ENCODE measurements at places on chromosomes 11 and 22.

DNA sequence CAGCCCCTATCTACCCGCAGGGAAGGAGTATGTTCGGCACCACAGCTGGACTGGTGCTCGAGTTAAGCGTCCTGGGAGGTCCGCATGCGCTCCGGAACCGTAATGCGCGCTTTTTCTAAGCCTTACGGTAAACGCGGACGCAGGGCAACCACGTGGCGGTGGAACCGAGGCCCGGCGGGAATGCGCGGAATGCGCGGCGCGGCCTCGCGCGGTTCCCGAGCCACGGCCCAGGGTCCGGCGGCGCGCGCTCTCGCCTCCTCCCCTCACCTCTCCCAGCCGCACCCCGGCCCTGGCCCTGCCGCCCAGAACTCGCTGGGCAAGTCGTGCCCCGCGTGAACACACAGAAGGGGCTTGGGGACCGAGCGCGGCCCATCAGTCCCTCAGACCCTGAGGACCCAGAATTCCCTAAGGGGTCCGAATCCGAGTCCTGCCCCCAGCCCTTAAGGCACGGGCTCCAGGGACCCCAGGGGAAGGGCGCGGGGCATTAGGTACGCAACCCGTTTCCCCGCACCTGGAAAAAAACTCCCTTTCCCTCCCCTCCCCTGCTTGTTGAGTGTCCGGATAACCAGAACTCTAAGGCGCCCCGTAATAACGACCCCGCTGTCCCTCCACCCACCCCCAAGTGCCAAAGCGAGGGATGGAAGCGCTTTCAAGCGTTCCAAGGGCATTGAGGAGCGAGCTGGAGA lies 4.3 kb upstream of the CCND1 start:
- DNase-seq = peak; percentile 87

- DNase-seq = no peak
Measured at GRCh38 chr11:66973956-66974580, 1.0 kb upstream of the C11orf86 start.

GRCh38 chr22:27347951-27348350 lies 453.6 kb downstream of the MN1 start:
- DNase-seq = no peak

DNA sequence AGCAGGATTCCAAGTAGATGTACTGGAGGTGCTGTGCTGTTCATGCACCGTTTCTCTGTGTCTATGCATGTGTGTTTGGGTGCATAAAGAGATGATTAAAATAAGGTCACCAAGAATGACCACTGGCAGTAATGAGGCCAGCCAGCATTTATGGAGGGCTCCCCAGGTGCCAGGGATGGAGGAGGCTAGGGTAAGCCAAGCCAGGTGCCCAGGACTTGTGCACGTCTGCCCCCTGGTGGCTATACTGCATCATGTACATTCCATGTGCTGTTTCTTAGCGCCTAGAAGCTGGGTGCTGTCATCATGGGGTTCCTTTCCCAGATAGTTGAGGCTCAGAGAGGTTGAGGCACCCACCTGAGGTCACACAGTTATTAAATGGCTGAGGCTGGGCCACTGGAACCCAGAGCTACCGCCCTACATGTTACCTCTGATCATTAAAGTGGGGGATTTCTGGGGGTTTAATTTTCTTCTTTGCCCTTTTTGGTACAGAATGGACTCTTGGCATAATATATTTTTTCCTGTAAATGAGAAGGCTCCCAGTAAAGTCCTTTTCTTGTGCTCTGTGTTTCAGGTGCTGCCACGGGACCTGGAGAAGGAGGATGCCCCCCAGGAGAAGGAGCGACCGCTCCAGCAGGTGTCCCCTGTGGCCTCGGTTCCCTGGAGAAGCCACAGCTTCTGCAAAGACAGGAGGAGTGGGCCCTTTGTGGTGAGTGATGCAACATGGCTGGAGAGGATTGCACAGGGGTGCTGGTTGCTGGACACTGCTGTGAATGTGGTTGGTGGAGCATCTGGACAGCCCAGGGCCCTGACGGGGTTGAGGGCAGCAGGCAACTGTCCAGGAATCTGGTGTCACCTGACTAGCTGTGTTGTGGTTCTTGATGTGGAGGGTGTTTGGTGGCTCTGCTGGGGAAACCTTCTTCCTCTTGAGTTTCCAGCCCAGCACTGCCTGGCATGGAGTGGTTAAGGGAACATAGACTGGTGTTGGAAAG lies 96.4 kb downstream of the KIAA1671 start:
- peak; percentile 2 for DNase-seq

- DNase-seq = peak; percentile 35
Measured at GRCh38 chr22:20080776-20081654, 974 bp downstream of the DGCR8 start.

DNA sequence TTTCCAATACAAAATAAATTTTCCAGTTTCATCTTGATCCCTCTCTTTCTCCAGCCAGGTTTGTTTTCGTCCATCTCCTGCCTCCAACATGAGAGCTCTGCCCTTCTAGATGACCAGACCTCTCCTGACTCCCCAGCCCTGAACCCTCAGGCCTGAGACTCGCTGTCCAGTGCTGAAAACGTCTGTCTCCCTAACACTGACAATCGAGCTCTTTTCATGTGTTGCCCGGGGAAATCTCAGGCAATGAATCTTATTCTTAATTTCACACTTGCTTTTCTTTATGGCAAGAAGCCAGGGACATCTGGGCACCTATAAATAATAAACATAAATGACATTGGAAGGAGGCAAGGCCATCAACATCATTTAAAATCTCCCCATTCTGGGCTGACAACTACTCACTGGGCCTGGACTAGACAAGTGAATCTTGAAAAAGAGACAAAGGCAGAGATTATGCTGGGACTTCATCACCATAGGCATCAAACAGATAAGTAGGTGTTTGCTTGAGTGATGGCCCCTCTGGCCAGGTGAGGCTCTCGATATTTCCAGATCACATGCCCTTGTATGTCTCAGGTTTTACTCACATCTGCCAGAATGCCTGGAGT lies 274.5 kb upstream of the B3GAT1 start:
- no peak for DNase-seq

DNA sequence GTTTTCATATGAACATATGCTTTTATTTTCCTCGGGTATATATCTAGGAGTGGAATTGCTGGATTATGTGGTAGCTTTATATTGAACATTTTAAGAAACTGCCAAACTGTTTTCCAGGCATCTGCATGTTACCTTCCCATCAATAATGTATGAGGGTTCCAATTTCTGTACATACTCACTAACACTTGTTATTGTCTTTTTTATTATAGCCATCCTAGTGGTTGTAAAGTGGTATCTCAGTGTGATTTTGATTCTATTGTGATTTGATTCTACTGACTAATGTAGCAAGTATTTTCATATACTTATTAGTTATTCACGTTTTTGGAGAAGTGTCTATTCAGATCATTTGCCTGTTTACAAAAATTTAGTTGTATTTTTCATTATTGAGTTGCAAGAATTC lies 2.0 kb downstream of the ANO5 start:
- DNase-seq = no peak

DNA sequence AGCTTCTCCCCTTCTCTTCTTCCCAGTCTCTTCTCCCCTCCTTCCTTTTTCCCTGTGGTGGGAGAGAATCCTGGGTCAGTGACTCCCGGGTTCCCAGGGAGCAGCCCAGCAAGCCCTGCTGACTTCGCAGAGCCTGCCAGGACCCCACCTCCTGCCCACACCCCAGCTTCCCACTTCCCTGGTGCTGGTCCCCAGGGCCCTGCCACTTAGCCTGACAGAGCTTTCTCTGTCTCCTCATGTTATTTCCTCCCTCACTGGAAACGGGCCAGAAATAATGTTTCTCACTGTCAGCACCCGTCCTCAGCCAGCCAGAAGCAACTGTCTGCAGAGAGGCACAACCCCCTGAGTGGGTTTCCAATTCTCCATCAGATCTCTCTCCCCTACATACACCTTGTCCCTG lies 27.1 kb downstream of the C11orf96 start:
- DNase-seq = no peak

GRCh38 chr11:17740649-17741235 lies 6.2 kb downstream of the KCNC1 start:
- no peak for DNase-seq

DNA sequence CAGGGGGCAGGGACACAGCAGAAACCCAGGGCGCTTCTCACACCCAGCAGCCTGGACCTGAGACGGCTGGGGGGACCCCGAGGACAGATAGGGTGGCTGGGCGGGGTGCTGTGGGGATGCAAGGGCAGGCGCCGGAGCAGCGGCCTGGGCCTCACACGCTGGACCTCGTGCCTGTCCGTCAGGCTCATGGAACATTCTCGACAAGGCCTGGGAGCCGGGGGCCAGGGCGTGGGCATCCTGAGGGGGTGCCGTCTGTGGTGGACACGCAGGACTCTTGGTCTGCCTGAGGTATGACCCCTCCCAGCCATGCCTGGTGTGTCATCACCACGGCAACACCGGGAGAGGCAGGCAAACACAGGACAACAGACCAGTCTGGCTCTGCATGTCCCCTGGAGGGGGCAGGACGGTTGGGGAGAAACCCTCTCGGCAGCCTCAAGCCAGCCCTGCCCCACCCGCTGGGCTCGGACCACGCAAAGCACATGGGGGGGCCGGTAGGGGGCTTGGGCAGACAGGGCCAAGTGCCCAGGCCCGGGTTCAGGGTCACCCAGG lies 21.4 kb downstream of the MRPL23 start:
- no peak for DNase-seq

- DNase-seq = peak; percentile 11
Measured at GRCh38 chr11:76166314-76166713, 40.0 kb downstream of the WNT11 start.

GRCh38 chr11:96215826-96216225 lies 127.2 kb downstream of the MAML2 start:
- no peak for DNase-seq

DNA sequence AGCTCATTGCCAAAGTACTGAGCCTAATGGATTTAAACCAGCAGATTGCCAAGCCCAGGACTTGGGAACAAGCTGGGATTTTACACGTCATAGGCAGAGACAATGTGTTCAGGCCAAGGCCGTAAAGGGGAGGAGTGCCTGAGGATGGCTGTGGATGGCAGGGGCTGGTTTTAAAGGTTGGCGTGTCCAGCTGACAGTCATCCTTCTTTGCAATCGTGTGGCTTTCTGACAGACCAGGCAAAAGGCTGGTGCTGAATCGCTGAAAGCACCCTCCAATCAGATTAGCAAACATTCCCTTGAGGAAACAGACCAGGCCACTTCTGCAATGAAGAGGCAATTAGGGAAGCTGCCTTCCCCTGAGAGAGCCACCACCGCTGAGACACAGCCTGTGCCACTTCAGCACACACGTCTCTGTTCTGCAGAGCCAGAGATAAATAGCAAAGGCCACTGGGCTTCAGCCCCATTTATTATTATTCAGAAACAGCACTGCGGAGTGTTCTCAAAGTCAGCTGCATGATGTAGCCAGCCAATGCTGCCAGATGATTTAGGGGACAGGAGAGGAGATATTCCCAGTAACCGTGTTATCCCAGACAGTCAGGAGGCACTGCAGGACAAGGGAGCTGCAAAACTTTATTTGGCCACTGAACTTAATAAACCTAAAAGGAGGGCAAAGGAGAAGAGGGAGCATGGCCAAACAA lies 54.2 kb upstream of the CSNK2A3 start:
- DNase-seq = no peak

DNA sequence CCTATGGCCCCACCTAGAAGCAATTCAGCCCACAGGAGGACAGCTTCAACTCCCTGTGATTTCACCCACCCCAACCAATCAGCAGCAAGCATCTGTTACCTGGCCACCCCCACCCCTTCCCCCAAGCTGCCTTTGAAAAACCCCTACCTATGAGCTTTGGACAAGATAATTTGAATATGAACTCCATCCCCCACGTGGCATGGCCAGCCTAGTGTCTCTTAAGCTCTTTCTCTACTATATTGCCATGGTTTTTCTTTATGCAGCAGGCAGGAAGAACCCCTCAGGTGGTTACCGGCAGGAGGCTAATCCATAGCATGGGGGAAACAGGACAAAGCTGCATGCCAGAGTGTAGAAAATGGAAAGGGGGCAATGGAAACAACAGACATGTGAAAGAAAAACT lies 29.0 kb downstream of the CTSC start:
- DNase-seq = no peak

- DNase-seq = no peak
Measured at GRCh38 chr11:120793806-120794479, 230.0 kb upstream of the TBCEL start.

- DNase-seq = no peak
Measured at GRCh38 chr11:64015935-64016845, 19.5 kb upstream of the FLRT1 start.

DNA sequence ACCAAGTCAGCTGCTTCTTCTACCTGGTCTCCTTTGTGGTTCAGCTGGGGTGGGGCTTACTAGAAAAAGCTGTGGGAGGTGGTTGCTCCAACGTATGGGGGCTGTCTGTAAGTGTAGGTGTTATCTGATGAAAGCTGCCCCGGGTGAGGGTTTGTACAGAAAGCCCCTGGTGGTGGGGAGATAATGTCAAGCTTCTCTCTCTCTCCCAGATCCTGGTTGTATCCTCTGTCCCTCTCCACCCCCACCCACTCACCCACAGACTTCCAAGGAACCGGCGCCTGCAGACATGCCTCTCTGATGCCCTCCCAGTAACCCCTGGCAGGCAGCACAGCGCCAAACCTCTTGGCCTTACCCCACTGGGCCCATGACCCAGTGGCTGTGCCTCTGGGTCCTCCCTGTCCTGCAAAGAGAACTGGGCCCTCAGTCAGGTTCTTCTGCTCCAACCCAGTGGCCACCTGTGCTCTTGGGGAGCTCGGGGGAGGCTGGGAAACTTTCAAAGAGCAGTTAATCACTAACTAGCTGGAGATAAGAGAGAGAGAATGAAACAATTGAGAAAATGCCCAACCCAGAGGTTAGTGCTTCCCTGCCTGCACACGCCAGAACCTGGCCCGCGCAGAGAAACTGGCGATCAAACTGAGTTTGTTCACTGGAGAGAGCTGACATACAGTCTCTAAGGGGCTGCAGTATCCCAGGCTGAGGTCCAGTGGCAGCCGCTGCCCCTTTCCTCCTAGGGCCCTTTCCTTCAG lies 20.4 kb upstream of the EHF start:
- DNase-seq = no peak

DNA sequence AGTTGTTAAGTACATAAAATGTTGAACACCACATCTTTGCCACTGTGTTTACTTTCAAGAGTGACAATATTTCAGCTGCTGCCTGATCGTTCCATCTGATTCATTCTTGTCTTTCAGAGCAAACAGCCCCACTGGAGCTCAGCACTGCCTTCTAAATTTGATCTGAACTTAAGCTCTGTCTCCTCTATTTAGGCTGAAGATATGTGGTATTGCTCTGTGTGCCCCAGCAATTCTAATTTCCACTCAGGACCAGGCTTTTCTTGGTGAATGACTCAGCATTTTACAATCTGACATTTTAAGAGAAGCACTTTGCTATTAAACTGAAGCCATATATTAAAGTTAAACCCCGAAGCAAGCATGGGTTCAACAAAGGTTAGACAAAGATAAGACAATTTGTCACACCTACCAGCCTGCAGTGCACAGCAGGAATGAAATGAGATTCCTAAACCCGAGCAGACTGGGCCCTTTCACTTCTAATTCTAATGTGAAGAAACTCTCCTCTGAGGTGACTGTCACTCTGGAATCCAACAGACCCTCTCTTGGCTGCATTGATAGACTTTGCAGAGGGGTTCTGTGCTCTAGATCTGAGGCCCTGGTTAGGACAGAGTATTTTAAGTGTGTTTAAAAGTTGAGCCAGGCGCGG lies 41.7 kb upstream of the PLET1 start:
- DNase-seq = no peak
